ENCODE measurements at places on chromosomes 2 and 18. TPM values are rescaled to one million over a fixed set of nuclear protein-coding genes. Genes with fewer than 3 reads are reported as not detected.

DNA sequence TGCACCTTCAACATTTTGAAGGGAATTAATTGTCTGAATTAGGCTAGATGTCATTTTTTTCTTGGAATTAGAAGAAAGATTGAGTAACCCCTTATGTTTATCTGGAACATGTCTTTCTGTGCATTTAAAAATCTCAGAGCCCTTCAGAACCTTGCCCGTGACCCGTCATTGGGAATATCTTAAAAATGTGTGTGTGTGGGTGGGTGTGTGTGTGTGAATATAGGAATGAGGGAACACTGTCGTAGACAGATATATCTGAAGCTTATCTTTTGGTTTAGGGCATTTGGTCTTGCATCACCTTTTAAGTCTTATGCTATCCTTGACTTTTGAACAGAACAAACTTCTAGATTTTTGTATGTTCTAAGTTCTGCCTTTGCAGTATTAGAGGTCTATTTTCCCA lies 13.5 kb upstream of the IL1RL1 start:
- H3K4me1 ChIP-seq, result peaks cover 7% of the 10 kb centered on the region
- no peaks in the 10 kb centered on the region for H3K36me3 ChIP-seq
- H3K27me3 ChIP-seq, result no peaks in the 10 kb centered on the region

- H3K27me3 ChIP-seq, result no peaks in the 10 kb centered on the region
- peaks cover 22% of the 10 kb centered on the region for H3K4me1 ChIP-seq
- H3K4me3 ChIP-seq, result peak overlapping the region; percentile 93
- peaks cover 5% of the 10 kb centered on the region for H3K36me3 ChIP-seq
Observed at GRCh38 chr18:711310-711656, 1.1 kb downstream of the ENOSF1 start.

- peaks cover 6% of the 10 kb centered on the region for H3K4me1 ChIP-seq
- H3K27me3 ChIP-seq, result no peaks in the 10 kb centered on the region
- no peak for DNase-seq
Observed at GRCh38 chr2:219168526-219168925, 1.3 kb downstream of the SLC23A3 start.

DNA sequence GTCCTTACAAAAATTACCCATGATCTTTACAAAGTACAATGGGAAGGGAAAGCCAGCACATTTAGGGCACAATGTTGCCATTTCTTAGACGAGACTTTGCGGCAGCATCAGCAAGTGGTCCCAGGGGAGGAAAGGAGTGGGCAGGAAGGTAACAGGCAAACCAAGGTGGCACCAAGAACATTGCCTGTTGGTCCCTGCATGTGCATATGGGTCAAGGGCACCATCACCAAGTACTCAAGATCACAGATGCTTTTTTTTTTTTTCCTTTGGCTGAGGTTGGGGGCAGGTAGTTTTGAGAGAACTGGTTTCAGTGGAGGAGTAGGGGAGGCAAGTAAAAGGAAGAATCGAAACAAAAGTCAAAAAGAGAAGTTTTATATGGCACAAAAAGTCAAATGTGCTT lies 752 bp upstream of the CYTIP start:
- peak; percentile 35 for DNase-seq
- peaks cover 10% of the 10 kb centered on the region for H3K36me3 ChIP-seq
- H3K4me1 ChIP-seq, result peaks cover 47% of the 10 kb centered on the region
- peak overlapping the region; percentile 85 for H3K27ac ChIP-seq

Gene OSBPL6
- polyA plus RNA-seq, result 0.49 TPM
